ELF-1 (cell line): ENCODE measurements at places on chromosomes 3 and 15.

DNA sequence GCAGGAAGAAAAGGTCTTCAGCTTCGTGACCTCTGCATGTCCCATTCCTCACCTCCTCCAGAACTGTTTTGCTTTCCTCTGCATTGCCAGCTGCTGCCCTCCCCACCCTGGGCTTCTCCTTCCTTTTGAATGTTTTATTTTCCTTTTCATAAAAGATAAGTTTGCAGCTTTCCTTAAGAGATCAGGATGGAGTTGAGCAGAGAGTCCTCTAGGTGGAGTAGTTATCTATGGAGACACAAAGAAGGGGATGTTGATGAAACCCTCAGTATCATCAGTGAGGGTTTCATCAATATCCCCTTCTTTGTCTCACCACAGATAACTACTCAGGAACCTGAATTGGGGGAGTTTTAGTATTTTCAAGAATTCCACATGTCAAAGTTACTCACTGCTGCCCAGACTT is 19.0 kb upstream of the SLC25A36 start:
- no peak for DNase-seq

GRCh38 chr3:56591262-56591661 is 34.3 kb downstream of the CCDC66 start:
- DNase-seq = no peak

GRCh38 chr3:34650131-34650530 is 851.7 kb downstream of the PDCD6IP start:
- no peak for DNase-seq

GRCh38 chr15:58546066-58546591 is 114.3 kb downstream of the LIPC start:
- DNase-seq = no peak

GRCh38 chr15:49083401-49084284 is 37.4 kb upstream of the SECISBP2L start:
- DNase-seq = no peak
